ENCODE measurements at places on chromosomes 4 and X. TPM values are rescaled to one million over a fixed set of nuclear protein-coding genes. Genes with fewer than 3 reads are reported as not detected.
A peak's percentile ranks its signal among the peaks of the same experiment; 100 is the strongest.

RXFP1 gene
- not detected for total RNA-seq

PDGFRA gene
- total RNA-seq = 60.9 TPM

DNA sequence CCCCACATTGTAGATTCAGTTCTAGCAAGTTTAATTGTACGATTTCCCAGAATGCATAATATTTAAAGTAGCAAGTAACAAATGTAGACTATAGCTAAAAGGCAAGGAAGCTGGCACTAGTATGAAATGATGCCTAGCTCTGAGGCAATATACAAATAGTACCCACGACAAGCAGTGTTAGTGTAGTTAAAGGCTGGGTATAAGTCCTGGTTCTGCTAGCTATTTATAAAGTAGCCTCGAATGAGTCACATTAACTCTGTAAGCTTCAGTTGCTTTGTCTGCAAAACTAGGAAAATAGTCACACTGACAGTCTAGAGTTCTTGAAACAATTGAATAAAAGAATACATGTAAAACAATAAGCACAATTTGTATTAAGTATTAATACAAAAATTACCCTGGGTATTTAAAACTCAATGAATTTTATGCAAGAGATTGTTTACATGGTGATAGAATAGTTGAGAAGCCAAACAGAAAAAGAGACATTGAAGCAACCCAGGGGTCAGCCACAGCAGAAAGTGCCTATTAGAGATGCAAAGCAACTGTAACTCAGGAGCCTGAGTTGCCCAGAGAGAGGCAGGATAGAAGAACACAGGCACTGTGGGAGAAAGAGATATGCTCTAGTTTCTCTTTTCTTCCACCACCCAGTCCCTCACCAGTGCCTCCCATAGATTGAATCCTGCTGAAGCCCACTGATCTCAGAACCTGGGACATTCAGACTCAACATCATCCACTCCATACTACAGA lies 949.0 kb downstream of the C4orf33 start:
- no peak for DNase-seq

- DNase-seq = no peak
Observed at GRCh38 chr4:53584658-53585057, 6.6 kb downstream of the LNX1 start.

DNA sequence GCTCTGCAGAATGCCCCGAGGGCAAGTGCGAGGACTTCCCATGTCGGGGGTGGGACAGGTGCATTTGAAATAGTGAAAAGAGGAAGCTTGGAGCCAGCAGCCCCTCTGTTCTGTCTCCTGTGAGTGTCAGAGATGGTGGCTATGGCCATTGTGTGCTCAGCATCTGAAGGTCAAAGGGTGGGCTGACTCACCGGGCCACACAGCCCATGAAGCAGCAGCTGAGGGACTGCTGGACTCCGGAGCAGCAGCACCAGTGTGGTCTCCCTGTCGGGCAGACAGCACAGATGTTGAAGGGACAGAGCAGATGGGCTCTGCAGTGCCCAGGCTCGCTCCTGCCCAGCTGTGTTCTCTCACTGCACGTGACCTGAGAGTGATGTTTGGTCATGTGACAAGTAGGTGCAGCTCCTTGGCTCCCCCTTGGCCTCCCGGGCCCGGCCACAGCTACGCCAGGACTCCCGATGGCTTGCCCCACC lies 53.5 kb downstream of the TBC1D14 start:
- DNase-seq = no peak

DNA sequence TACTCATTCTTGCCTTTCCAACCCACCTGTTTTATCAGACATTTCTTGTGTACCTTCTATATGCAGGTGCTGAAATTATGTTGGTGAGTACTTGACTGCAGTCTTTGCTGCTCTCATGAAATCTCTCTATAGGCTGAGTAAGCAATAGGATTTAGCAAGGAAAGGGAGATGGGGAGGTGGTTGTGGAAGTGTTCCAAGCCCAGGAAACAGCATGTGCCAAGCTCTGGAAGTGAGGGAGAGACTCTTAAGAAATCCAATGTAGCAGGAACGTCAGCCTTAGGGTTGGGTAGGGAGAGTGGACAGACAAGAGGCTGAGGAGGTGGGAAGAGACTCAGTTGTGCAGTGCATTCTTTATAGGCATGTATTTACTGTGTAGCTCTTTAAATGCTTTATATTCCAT lies 5.6 kb downstream of the SEPTIN11 start:
- DNase-seq = peak; percentile 95

- DNase-seq = peak; percentile 96
Observed at GRCh38 chr4:124940387-124940786, 227.9 kb upstream of the ANKRD50 start.
